ENCODE measurements at places on chromosomes 16 and 17.

- no peak for DNase-seq
Measured at GRCh38 chr17:72700226-72700625, 392.3 kb downstream of the SLC39A11 start.

GRCh38 chr16:82829301-82829700 lies 202.5 kb downstream of the CDH13 start:
- DNase-seq = peak; percentile 38

GRCh38 chr17:58184308-58184985 lies 8.1 kb upstream of the EPX start:
- peak; percentile 44 for DNase-seq

- peak; percentile 92 for DNase-seq
Measured at GRCh38 chr17:10292057-10292937, 80.5 kb downstream of the MYH13 start.

Data from fibroblast of skin of abdomen (primary cell).